RCC 7860 (cell line): ENCODE measurements at places on chromosomes 4 and X.

DNA sequence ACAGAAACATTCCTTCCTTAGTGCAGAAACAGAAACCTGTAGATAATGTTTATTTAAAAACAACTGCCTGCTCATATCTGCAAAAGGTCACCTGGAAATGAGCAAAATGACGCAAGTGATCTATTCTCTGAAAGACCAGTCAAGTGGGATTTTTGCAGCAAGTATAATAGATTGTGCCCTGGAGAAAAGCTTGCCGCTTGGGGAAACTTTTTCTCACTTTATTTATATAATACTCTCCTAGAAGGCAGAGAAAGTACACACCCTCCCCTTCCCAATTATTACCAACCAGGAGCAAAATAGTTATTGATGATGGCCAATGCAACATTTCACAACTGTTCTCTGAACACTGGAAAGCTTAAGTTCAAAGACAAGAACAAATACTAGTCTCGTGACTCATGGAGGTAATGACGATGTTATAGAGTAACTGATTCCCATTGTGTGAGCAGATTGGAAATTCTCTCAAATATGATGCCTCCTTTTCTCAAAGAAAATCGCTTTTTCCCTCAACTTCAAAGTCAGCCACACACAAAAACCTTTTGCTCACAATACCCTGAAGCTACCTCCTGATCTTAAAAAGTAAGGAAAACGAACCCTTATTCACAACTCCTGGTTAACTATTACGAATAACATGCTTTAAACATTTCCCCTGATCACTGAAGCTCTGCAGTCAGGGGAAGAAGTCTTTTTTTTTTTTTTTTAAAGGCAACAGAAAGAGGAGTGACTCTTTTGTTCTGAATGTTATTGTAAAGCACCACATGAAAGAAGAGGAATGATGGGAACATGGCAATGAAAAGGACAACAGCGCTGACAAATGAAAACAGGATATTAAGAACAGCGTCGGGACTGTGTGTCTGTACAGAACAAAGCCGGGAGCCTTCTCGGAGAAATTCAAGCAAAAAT lies 41.0 kb downstream of the MID1 start:
- peak; percentile 53 for DNase-seq

DNA sequence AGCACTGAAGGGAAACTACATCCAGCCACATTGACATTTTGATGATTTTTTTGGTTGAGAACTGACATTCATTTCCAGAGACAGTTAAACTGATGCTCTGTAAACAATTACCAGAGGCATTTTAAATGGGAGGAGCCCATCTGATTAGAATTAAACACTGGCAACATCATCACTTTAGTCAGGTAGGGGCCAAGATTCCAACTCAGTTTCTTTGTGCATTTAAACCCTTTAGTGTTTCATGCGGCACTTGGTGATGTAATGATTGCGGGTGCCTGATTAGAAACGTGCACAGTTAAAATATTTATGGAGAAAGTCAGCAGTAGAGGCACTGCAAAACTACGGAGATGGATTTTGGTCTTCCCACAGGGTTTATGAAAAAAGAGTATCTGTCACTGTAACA lies 16.1 kb downstream of the TNIP3 start:
- no peak for DNase-seq

DNA sequence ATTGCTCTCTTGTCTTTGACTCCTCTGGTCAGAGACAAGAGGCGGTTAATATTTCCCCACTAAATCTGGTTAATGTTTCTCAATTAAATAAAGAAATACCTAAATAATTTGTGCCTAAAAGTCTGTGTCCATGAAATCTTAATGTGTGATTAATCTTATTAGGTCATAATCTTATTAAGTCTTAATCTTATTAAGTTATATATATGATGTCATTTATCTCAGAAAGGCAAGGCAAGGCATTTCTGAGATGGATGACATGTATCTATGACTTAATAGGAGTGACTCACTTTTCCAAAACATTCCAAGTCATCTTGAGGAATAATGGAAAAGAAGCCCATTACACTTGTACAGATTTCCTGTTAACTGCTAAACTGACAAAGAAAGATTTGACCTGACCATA lies 74.7 kb downstream of the TRAM1L1 start:
- DNase-seq: peak; percentile 49

DNA sequence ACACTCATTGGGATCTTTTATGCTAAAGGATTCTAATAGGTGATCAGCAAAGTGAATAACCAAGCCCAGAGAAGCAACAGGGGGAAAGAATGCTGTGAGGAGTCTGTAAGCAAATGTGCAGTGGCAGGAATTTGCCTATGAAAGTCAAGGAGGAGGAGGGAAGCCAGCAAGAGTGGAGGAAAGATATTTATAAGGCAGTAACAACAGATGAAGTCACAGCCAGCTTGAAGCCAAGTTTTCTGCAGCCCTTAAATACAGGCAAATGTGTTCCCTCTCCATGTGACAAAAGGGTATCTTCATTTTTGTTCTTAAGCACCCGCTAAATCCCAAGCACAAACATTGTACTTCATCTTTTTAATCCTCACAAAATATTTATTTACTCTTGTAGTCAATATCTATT lies 275.0 kb upstream of the CLNK start:
- DNase-seq: no peak

- DNase-seq: no peak
These were observed 339.2 kb downstream of the TMA16 start for GRCh38 chr4:163833669-163834068.

DNA sequence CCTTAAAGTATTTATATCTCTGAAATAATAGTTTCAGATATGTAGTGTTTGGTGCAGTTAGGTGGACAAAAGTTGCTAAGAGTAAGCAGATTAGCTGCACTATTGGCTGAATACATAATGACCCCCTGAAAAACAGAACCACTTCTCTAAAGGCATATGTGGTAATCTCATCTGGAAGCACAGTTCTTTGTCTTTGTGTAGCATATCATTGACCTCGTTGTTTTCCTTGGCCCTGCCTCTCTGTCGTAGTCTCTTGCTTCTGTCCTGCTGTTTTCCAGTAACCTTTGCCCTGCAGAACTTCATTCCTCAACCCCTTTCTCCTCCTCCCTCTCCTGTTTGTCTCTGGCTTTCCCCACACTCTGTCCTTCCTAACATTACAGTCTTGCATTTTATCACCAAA lies 41.4 kb downstream of the JADE3 start:
- no peak for DNase-seq

DNA sequence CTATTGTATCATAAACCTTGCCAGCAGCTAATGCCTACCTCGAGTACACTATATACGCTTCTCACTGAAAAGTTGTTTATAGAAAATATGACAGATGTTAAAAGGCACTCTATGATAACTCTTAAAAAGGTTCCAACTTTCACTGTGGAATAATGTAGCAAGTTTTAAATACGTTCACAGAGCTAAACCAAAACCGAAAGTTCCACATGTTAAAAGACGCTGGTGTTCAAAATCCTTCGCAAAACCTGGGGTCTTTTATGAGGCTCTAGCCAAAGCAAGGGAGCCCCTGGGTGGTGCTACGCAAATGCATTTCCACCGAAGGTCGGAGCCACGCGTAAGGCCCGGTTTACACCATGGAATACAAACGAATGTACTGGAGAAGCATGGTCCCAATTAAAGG lies 103.7 kb upstream of the TENM3 start:
- no peak for DNase-seq

GRCh38 chrX:43469391-43470054 lies 186.6 kb upstream of the MAOA start:
- DNase-seq: no peak

GRCh38 chrX:136961594-136962135 lies 72.1 kb downstream of the GPR101 start:
- no peak for DNase-seq

GRCh38 chrX:107571296-107571998 lies 56.9 kb upstream of the PRPS1 start:
- peak; percentile 95 for DNase-seq

DNA sequence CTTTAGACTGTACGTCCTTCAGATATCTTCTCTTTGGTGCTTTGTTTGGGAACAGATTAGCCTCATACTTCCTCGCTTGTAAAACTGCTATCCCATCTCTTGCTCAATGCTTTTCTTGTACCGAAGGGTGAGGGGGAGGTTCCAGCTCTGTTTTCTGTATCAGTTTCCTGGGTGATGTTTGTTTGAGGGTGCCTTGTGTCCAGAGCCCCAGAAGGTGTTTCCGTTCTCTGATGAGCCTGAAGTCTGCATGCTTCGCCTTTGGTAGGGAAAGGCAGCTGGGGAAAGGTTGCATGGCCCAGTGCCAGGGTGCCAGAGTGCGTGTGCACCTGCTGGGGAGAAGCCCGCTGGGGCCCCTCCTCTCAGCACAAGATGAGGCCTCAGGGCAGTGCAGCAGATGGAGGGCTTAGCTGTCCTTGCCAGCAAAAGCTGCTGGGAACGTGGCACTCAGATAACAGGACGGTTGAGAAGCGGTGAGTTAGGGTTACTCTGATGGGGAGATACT lies 73.7 kb downstream of the TBL1X start:
- no peak for DNase-seq

DNA sequence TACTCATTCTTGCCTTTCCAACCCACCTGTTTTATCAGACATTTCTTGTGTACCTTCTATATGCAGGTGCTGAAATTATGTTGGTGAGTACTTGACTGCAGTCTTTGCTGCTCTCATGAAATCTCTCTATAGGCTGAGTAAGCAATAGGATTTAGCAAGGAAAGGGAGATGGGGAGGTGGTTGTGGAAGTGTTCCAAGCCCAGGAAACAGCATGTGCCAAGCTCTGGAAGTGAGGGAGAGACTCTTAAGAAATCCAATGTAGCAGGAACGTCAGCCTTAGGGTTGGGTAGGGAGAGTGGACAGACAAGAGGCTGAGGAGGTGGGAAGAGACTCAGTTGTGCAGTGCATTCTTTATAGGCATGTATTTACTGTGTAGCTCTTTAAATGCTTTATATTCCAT lies 5.6 kb downstream of the SEPTIN11 start:
- DNase-seq: no peak

GRCh38 chrX:139903210-139903609 lies 29.6 kb downstream of the ATP11C start:
- DNase-seq: no peak

DNA sequence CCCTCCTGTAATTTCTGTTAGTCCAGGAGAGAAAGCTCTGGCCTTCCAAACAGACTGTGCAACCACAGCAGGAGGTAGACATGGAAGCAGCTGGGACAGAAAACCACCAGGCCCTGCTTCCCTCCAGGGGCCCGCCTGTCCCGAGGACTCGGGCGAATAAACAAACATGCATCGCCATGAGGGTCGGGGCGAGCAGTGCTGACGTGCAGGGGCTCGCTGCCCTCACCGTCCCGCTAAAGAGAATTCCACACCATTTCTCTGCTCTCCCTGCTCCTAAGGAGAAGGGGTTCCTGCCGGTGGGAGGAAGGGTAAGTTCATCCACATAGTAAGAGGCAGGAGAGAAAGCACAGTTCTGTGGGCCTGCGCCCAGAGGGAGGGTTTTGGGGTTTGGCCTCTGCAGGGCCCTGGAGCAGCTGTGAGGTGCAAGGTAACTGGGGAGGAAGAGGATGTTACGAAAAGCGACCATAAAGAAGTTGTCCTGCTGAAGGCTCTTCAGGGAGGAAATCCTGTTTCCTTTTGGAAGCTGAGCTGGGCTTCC lies 54.9 kb downstream of the WFS1 start:
- DNase-seq: no peak
